A549 treated with ZK216348 at 1 μM for 4 hours (cell line): ENCODE measurements at places on chromosomes 13 and 19. TPM values are rescaled to one million over a fixed set of nuclear protein-coding genes. Genes with fewer than 3 reads are reported as not detected.

The COX7A1 gene
- not detected in 5 replicates for total RNA-seq

The SH2D3A gene
- total RNA-seq = 11.2 to 19.0 TPM (median 16.9 TPM) in 5 replicates

The CYP4F11 gene
- 5.1 to 6.8 TPM (median 5.6 TPM) in 5 replicates for total RNA-seq

The FCHO1 gene
- total RNA-seq = 16.2 to 20.0 TPM (median 18.3 TPM) in 5 replicates
